Caco-2 (cell line): ENCODE measurements at places on chromosomes 2 and 18. TPM values are rescaled to one million over a fixed set of nuclear protein-coding genes. Genes with fewer than 3 reads are reported as not detected.

POU3F3 gene
- total RNA-seq: not detected in 2 replicates

CFAP210 gene
- not detected in 2 replicates for total RNA-seq

ANKRD53 gene
- total RNA-seq: 0.16 and 0.28 TPM in 2 replicates

- DNase-seq: no peak
These were observed 417 bp downstream of the IL1B start for GRCh38 chr2:112836163-112836560.

DNA sequence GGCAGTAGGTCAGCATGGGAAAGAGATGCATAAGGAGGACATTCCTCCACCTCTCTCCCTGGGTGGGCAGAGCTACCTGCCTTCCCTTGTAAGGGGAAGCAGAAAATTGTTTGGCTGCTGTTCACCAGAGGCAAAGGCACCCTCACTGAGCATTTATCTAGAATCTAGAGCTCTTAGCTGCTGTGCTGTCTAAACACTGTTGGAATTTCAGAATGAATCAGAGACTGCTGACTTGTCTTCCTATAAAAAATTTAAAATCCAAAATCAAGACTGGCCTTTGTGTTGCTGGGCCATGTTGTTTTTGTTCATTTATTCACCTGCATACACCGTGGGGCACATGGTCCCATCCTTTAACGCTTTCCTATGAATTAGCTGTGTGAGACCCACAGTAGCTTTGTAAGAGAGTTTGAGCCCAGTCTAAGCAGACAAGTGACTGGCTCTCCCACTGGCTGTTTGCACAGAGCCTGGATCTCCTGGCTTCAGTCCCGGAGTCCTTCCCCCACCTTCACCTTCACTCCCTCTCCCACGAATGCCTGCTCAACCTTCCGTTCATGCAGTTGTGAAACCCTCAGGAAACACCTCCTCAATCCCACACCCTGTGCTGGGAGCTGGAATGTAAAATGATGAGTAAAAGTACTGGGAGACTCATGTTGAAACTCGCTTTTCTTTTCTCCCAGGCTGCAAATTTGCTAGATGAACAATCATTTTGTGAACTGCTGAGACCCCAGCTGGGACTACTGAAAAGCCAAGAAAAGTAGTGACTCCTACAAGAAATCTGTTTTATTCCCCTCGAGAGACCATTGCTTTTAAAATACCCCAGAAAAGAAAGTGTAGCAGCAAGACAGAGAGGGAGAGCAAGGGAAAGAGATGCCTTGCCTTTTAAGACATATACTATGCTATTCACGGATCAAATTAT is 76.2 kb downstream of the FAM168B start:
- no peak for DNase-seq

DNA sequence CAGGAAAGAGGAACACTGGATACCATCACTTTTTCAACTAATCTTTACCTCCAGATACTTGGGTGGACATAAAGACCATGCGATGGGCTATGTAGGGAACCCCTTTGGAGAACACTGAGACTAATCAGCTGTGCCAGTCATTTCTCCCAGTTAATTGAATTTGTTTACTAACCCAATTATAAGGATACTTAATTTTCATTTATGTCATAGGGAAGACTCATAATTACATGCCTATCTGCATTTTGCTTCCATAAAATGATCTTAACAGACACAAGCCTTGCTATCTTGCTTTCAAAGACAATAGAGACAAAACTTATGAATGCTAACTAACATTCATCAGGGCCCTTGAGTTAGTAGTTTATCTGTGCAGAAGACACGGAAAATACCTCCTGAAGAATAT is 68.9 kb upstream of the CAVIN2 start:
- DNase-seq: no peak

DNA sequence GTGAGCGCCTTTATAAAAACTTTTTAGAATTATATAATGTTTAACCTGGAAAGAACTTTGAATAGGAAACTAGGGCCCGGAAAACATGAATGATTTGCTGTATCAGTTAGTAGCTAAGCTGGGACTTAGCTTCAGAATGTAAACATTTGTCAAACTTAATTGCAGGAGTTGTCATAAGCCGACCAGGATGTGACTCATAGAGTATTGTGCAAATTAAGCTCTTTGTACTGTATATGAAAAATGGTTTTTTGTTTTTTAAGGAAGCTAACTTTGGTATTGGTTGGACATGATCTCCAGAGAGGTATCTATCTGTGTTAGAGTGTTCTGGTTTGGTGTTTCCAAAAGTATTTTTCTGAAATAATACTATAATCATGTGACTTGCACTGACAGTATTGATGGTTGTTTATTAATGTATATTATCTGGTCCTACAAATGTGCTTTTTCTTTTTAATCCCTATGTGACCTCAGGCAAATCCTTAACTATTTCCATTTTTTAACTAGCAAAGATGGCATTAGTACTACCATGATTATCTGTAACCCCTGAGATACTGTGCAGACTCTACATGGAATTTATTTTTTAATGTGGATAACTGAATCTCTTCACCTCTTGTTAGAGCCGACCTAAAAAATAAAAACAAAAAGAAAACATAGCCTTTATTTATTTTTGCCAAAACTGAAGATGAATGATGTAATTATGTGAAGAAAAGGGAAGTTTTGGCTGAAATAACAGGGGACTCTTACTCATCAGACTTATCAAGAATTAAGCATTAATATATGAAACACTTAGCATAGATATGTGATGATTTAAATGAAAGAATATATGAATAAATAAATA is 11.7 kb downstream of the YIPF4 start:
- DNase-seq: no peak

- DNase-seq: no peak
These were observed 81.3 kb downstream of the CDC42EP3 start for GRCh38 chr2:37590119-37590571.

DNA sequence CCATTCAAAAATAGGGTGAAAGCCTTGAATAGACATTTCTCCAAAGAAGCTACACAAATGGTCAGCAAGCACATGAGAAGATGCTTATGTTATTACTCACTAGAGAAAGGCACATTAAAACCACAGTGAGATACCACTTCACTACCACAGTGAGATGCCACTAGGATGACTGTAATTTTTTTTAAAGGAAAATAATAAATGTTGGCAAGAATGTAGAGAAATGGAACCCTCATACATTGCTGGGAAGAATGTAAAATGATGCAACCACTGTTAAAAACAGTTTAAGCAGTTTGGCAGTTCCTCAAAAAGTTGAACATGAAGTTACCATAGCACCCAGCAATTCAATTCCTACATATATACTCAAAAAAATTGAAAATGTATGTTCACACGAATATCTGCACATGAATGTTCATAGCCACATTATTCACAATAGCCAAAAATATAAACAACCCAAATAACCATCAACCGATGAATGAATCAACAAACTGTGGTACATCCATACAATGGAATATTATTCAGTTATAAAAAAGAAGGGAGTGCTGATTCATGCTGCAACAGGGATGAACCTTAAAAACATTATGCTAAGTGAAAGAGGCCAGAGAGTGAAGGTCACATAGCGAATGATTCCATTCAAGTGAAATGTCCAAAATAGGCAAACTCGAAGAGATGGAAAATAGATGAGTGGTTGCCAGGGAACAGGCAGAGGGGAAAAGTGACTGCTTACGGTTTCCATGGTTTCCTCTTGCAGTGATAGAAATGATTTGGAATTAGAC is 156.2 kb upstream of the NDUFV2 start:
- no peak for DNase-seq

DNA sequence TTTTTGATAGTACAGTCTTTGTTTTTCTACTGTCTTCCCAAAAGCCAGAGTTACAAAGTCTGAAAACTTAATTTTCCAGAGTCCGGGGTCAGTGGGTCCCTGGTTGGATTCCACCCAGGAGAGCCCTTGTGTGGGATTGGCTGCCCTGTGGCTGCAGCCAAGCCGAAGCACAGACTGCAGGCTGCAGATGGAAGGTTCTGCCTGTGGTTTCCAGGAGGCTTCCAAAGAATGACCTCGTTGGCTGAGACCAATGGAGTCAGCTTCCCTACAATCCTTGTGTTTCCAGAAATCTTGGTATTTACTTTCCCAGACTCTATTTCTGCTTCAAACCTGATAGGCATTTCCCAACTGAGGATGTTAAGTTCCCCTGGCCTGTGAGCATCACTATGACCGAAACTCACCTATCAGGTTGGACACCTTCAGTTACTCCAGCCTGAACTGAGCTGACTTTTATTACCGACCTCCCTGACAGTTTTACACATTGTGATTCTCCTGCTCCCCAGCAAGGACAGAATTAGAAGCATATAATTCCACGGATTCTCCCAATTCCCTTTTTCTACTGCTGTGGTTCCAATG is 117.5 kb upstream of the CCDC68 start:
- no peak for DNase-seq
